ENCODE measurements at places on chromosomes 12 and 14. TPM values are rescaled to one million over a fixed set of nuclear protein-coding genes. Genes with fewer than 3 reads are reported as not detected.

- no peak overlapping the region for H3K27ac ChIP-seq
- no peaks in the 10 kb centered on the region for H3K27me3 ChIP-seq
- H3K4me1 ChIP-seq = no peaks in the 10 kb centered on the region
- no peak overlapping the region for H3K4me3 ChIP-seq
- no peak for DNase-seq
- H3K36me3 ChIP-seq = no peaks in the 10 kb centered on the region
Measured at GRCh38 chr14:71536015-71536740, 396.1 kb upstream of the RGS6 start.

- no peaks in the 10 kb centered on the region for H3K27me3 ChIP-seq
- H3K4me1 ChIP-seq = no peaks in the 10 kb centered on the region
- H3K4me3 ChIP-seq = no peak overlapping the region
- H3K27ac ChIP-seq = no peak overlapping the region
- H3K36me3 ChIP-seq = no peaks in the 10 kb centered on the region
Measured at GRCh38 chr12:92464911-92465310, 237.9 kb upstream of the PLEKHG7 start.

DNA sequence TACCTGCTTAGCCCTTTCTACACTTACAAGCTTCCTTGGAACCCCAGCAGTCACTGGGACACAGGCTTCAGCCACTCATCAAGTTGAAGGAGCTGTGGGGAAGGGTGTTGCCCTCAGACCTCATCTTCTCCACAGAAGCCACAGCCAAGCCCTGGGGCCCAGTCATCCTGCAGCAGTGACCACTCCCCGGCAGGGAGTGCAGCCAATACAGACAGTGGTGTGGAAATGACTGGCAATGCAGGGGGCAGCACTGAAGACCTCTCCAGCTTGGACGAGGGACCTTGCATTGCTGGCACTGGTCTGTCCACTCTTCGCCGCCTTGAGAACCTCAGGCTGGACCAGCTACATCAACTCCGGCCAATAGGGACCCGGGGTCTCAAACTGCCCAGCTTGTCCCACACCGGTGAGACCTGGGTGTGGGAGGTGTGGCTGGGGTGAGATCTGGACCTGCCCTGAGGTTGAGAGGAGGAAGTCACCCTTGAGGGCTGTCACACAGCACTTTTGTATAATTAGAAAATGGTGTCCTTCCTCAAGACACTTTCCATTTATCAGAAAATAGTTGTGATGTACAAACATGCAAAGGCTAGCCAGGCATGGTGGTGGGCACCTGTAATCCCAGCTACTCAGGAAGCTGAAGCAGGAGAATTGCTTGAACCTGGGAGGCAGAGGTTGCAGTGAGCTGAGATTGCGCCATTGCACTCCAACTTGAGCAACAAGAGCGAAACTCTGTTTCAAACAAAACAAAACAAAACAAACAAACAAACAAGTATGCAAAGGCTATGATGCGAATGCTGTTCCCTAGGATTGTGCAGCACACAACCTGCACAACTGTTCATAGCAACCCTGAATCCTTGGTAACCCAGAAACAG, 9.9 kb downstream of the GLI1 start:
- H3K4me1 ChIP-seq = no peaks in the 10 kb centered on the region
- H3K4me3 ChIP-seq = no peak overlapping the region
- H3K36me3 ChIP-seq = no peaks in the 10 kb centered on the region
- 0 out of 2 replicates have a peak, but pooled peaks cover 2% of the 10 kb centered on the region for H3K27me3 ChIP-seq

DNA sequence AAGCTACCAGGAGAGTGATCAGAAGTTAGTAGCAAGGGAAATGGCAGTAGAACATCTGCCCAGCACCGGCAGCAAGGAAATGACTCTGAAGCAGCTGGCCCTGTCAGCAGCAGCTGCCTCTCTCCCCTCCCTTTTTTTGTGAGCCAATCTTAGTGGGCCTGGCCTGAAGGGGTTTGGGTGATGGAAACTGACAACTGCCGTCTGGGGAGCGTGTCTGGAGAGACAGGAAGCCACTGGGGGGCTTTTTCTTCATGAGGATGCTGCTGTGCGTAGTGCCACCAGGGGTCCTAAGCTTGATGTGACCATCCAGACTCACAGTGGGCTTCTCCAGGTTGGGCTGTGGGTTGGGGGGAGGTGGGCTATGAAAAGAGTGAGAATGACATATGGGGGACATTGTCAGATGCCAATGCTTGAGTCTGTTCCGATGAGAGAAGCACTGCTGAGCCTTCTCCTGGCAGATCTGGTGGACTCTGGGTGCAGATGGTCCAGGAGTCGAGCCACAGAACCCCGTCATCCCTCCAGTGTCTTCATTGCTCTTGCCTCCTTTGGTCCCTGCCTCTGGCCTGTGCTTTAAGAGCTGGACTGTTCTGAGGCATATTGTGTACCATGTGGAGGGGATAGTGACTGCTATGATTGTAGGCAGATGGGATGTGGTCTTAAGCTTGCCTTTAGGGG, 87.6 kb upstream of the HIF1A start:
- no peak overlapping the region for H3K27ac ChIP-seq
- DNase-seq = no peak
- H3K27me3 ChIP-seq = no peaks in the 10 kb centered on the region

The PRR4 gene
- total RNA-seq = 1.1 TPM

DNA sequence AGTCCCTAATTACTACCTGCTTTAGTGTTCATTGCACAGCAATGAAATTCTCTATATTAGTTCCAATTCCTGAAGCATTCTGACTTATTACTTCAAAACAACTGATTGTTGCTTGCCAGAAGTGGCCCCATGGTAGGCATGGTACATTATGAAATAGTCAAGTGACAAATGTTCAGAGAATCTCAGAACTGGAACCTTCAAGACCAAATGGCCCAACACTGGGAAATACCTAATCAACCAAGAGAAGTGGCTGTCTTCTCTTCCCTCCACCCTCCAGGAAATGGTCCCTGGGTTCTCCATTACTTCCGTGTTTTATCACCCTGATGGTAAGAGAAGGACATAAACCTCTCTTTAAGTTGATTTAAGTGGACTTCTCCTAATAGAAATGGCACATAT, 49.9 kb downstream of the ITPR2 start:
- H3K27ac ChIP-seq = no peak overlapping the region
- no peaks in the 10 kb centered on the region for H3K4me1 ChIP-seq
- H3K4me3 ChIP-seq = no peak overlapping the region
- no peaks in the 10 kb centered on the region for H3K27me3 ChIP-seq
- no peak for DNase-seq
- H3K36me3 ChIP-seq = no peaks in the 10 kb centered on the region

DNA sequence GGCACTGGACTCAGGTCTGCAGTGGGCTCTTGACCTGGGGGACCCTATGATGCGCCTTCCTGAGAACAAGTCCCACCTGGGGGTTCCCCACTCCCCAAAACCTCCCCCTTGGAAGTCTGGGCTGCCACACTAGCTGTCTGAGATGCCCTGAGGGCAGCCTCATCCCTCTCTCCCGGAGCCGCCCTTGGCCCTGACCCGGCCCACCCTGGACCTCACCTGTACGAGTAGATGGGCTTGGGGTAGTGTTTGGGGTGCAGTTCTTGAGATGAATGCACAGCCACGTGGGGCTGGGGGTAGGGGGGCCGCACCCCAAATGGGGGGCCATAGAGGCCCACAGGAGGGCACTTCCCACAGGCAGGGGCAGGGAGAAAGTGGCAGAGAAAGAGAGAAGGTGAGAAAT, 21.9 kb downstream of the FOXN4 start:
- peaks cover 3% of the 10 kb centered on the region for H3K4me1 ChIP-seq
- DNase-seq = no peak
- no peaks in the 10 kb centered on the region for H3K27me3 ChIP-seq
- H3K27ac ChIP-seq = no peak overlapping the region

GRCh38 chr14:102891556-102891955, 30.9 kb upstream of the AMN start:
- no peaks in the 10 kb centered on the region for H3K4me1 ChIP-seq
- no peak overlapping the region for H3K4me3 ChIP-seq
- DNase-seq = no peak
- no peaks in the 10 kb centered on the region for H3K36me3 ChIP-seq
- no peaks in the 10 kb centered on the region for H3K27me3 ChIP-seq
- no peak overlapping the region for H3K27ac ChIP-seq

The PTPRO gene
- total RNA-seq = not detected

DNA sequence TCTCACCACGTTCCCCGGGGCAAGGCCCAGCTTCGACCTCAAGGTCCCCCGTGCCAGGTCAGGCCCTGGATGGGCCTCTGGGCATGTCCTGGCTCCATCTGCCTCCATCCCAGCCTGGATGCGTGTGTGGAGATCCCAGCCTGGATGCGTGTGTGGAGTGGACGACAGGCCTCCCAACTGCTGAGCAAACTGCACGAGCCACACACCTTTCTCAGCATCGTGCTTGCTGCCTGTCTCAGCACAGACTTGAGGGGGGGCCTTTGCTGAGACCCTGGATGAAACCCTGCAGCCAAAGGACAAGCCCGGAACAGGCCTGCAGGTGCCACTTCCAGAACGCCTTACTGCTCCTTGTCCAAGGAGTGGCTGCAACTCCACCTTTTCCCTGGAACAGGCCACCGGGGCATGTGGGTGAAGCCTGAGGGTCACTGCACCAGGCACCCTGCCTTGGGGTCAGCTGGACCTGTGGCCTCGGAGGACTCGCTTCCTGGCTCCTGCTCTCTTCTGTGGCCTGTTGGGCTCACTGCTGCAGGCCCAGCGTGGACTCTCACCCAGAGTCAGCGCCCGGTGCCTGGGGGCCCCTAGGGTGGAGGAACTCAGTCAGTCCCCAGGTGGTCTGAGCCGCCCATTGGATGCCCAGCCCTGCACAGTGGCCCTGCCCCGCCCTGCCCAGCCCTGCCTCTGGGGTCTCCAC, 176.0 kb downstream of the KIF26A start:
- no peak overlapping the region for H3K27ac ChIP-seq
- no peak for DNase-seq
- no peak overlapping the region for H3K4me3 ChIP-seq
- no peaks in the 10 kb centered on the region for H3K27me3 ChIP-seq
- H3K4me1 ChIP-seq = no peaks in the 10 kb centered on the region
- no peaks in the 10 kb centered on the region for H3K36me3 ChIP-seq

The APAF1 gene
- total RNA-seq = 15.6 TPM

The PTGDR gene
- not detected for total RNA-seq

The ZNF10 gene
- total RNA-seq = 12.4 TPM

GRCh38 chr14:32102968-32103367, 25.9 kb downstream of the ARHGAP5 start:
- DNase-seq = no peak
- H3K27ac ChIP-seq = no peak overlapping the region
- no peaks in the 10 kb centered on the region for H3K4me1 ChIP-seq

The TROAP gene
- 50.0 TPM for total RNA-seq

- no peak overlapping the region for H3K27ac ChIP-seq
- H3K4me1 ChIP-seq = no peaks in the 10 kb centered on the region
- H3K27me3 ChIP-seq = no peaks in the 10 kb centered on the region
- H3K36me3 ChIP-seq = no peaks in the 10 kb centered on the region
- H3K4me3 ChIP-seq = no peak overlapping the region
Measured at GRCh38 chr14:77128414-77128891, 13.1 kb downstream of the ZDHHC22 start.

DNA sequence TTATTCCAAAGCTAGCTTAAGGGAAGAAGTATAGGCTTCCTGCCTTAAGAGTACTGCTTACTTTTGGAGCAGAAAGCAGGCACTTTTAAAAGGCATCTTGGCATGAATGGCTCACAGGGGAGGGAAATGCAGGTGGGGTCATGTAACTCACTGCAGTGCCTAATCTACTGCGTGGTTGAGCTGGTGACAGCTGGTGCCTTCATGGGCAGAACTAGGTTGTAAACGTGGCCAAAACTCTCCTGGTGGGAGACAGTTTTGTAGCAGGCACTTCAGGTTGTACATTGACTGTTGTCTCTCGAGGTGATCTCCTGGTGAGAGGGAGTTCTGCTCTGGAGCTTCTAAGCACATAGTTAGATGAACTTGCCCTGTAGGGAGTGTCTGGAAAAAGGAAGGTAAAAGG, 962.5 kb downstream of the DIO2 start:
- no peak overlapping the region for H3K4me3 ChIP-seq
- no peak overlapping the region for H3K27ac ChIP-seq
- no peaks in the 10 kb centered on the region for H3K36me3 ChIP-seq
- DNase-seq = no peak
- no peaks in the 10 kb centered on the region for H3K4me1 ChIP-seq

DNA sequence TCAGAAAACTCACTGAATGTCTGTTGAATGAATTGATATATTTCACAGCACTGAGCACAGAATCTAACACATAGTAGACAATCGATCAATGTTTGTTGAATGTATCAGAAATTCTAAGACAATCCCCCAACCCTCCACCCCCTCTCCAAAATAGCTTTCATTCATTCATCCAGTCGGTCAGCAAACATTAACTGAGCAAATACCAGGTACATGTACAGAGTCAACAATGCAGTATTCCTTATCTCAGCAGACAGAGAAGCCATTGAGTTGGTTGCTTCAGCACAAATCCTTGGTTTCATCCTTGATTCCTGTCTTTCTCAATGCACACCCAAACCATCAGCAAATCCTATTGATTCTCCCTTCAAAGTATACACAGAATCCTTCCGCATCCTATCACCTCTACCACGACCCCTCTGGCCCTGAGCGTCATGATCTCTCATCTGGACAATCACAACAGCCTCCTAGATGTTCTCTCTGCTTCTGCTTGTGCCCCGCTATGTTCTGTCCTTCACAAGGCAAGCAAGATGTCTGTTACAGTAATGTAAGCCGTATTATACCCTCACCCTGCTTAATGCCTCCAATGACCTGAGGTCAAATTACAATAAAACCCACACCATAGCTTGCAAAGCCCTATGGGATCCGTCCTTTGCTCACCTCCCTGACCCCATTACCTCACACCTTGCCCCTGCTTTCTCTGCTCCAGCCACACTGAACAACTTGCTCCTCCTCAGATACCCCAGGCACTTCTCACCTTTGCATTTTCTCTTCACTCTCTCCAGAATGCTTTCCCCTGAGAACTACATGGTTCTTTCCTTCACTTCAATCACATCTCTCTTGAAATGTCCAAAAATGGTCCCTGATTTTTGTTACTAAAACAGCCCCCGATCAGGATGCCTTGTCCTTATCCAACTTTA, 738.1 kb upstream of the TBX3 start:
- H3K36me3 ChIP-seq = no peaks in the 10 kb centered on the region
- H3K4me1 ChIP-seq = no peaks in the 10 kb centered on the region
- H3K27ac ChIP-seq = no peak overlapping the region
- no peaks in the 10 kb centered on the region for H3K27me3 ChIP-seq

GRCh38 chr12:107469011-107469410, 216.6 kb upstream of the PWP1 start:
- H3K36me3 ChIP-seq = no peaks in the 10 kb centered on the region
- no peaks in the 10 kb centered on the region for H3K4me1 ChIP-seq
- DNase-seq = no peak

DNA sequence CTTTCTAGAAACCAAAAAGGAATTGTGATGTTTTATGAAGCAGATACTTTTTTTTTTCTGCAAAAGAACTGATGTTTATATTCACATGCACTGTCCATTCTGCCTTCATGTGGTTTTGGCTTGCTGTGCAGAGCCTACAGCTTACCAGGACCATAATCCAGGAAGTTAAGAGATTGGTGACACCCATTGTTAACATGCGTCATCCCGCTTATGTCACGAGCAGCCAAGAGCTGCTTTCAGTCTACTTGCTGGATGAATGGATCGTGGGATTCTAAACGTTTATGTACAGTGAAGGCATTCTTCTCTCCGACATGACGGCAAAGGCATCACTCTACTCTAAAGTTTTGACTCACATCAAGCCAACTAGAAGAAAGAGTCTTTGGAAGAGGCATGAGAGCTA, 76.6 kb downstream of the PAX9 start:
- H3K4me3 ChIP-seq = no peak overlapping the region
- H3K27ac ChIP-seq = no peak overlapping the region
- H3K27me3 ChIP-seq = peaks cover 2% of the 10 kb centered on the region
